ENCODE measurements at places on chromosomes 2 and 18. TPM values are rescaled to one million over a fixed set of nuclear protein-coding genes. Genes with fewer than 3 reads are reported as not detected.
A peak's percentile ranks its signal among the peaks of the same experiment; 100 is the strongest.

NRP2 gene
- 0.51 TPM for polyA plus RNA-seq

- H3K36me3 ChIP-seq = no peaks in the 10 kb centered on the region
- DNase-seq = peak; percentile 29
- peak overlapping the region; percentile 26 for H3K4me3 ChIP-seq
- H3K27ac ChIP-seq = peak overlapping the region; percentile 63
- no peaks in the 10 kb centered on the region for H3K4me1 ChIP-seq
Measured at GRCh38 chr18:26190506-26190905, 35.7 kb upstream of the TAF4B start.

GRCh38 chr2:69798909-69799526 lies 30.4 kb upstream of the GMCL1 start:
- H3K27ac ChIP-seq = no peak overlapping the region
- H3K4me1 ChIP-seq = no peaks in the 10 kb centered on the region
- H3K36me3 ChIP-seq = no peaks in the 10 kb centered on the region
- DNase-seq = no peak

GRCh38 chr2:210188190-210188589 lies 17.0 kb upstream of the KANSL1L start:
- DNase-seq = no peak
- H3K4me3 ChIP-seq = no peak overlapping the region
- H3K27me3 ChIP-seq = no peaks in the 10 kb centered on the region
- H3K27ac ChIP-seq = no peak overlapping the region

DNA sequence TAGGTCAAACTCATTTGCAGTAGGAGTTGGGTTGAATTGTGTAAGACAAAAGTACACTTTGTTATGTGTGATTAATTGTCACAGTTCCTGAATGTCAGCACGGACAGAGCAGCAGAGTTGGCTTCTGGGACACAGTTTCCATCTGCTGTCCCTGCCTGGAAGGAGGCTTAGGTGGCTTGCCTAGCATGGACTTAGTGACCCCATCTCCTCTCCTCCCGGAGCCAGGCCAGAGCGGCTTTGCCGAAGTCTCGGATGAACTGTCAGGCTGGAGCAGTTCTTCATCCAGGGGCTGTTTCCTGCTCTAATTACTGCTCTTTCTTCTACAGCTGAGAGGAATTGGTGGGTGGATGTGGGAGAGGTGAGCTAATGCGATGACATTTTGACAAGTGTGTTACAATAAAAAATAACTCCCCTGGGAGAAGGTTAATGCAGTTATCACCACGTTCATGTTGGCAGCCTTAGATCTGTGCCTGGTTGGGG lies 102.0 kb downstream of the SH3RF3 start:
- H3K4me1 ChIP-seq = no peaks in the 10 kb centered on the region
- H3K27ac ChIP-seq = no peak overlapping the region
- H3K36me3 ChIP-seq = no peaks in the 10 kb centered on the region
- no peak for DNase-seq
